ENCODE measurements at places on chromosomes 6 and 20.
A peak's percentile ranks its signal among the peaks of the same experiment; 100 is the strongest.

GRCh38 chr6:2959909-2960719 is 11.3 kb downstream of the SERPINB6 start:
- H3K4me3 ChIP-seq = no peak overlapping the region
- H3K27me3 ChIP-seq = no peaks in the 10 kb centered on the region
- no peak for DNase-seq
- peak overlapping the region; percentile 84 for H3K27ac ChIP-seq

DNA sequence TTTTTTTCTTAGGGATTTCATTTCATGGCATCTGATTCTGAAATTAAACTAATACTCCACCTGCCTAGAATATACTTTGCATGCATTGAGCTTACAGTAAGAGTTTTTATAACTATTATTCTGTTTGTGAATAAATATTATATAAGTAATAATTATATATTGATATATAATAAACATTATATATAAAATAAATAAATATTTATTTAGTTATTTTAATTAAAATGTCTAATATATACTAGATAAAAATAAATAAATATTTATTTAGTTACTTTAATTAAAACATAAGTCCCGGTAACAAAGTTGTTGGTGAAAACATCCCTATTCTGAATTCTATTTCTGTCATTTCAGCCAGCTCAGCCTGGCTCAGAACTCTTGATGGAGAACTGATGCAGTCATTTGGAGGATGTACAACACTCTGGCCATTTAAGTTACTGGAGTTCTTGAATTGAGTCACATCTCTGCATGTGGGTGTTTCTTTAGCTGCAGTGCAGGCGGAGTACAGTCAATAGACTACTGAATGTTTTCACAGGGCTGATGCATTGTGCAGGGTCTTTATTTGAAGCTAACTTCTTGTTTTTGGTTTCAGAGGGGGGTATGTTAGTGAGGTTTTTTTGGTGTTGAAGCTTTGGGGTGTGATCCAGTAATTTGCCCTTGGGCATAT is 508.9 kb upstream of the ADGRB3 start:
- H3K27me3 ChIP-seq = no peaks in the 10 kb centered on the region
- DNase-seq = no peak
- H3K4me3 ChIP-seq = no peak overlapping the region

DNA sequence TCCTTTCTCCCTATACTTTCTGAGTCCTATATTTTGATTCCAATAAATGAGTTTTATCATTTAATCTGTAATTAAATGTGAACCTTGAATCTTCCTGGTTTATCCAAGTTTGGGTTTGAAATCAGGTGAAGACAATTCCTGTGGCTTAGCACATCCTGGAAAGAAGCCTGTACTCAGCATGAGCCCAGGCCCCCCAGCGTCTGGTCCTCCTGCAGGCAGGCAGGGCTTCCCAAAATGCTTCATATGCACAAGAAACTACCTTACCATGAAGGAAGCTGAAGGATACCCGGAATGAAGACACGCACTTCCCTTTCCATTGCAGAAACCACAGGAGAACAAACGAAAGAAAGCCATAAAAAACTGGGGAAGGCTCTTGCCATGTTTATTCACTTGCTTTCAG is 157.4 kb upstream of the PDE10A start:
- H3K4me1 ChIP-seq = no peaks in the 10 kb centered on the region
- no peak overlapping the region for H3K27ac ChIP-seq
- no peaks in the 10 kb centered on the region for H3K36me3 ChIP-seq
- no peak overlapping the region for H3K4me3 ChIP-seq
- no peak for DNase-seq

DNA sequence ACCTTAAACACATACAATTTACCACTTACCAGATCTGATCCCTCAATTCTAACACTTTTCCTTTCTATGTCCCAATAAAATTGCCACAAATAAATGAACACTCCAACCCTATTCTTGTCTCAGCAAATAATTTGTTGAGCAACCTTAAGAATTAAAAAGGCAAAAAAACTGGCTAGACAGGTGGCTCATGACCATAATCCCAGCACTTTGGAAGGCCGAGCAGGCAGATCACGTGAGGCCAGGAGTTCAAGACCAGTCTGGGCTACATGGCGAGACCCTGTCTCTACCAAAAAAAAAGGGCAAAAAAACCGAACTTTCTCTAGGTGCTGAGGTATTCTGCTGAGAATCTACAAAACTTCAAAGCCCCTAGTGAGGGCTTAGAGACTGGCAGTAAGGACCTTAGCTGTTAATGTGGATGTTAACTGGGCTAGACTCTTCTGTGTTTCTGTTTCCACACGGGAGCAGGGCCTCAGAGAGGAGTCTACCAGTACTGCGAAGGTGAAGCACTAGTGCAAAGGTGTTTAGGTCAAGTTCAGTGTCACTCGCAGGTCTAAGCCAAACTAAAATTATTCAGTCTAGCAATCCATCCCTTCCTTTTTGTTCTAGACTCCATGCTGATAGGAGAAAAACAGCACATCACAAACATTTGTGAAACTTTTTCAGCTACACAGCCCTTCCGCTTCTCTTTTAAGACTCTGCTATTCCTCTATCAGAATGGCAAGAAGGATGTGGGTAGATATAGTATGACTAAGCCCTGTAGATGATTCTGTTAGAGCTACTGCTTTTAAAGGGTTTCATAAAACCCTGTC is 2.6 kb downstream of the FASTKD5 start:
- peak overlapping the region; percentile 79 for H3K4me3 ChIP-seq
- no peaks in the 10 kb centered on the region for H3K36me3 ChIP-seq
- peaks cover 27% of the 10 kb centered on the region for H3K4me1 ChIP-seq
- no peaks in the 10 kb centered on the region for H3K27me3 ChIP-seq

GRCh38 chr6:139448051-139448649 is 73.7 kb upstream of the CITED2 start:
- DNase-seq = no peak
- no peak overlapping the region for H3K4me3 ChIP-seq
- no peaks in the 10 kb centered on the region for H3K27me3 ChIP-seq
- H3K36me3 ChIP-seq = no peaks in the 10 kb centered on the region
- no peaks in the 10 kb centered on the region for H3K4me1 ChIP-seq
